HuH-7.5 (cell line): ENCODE measurements at places on chromosomes 5 and 9.

DNA sequence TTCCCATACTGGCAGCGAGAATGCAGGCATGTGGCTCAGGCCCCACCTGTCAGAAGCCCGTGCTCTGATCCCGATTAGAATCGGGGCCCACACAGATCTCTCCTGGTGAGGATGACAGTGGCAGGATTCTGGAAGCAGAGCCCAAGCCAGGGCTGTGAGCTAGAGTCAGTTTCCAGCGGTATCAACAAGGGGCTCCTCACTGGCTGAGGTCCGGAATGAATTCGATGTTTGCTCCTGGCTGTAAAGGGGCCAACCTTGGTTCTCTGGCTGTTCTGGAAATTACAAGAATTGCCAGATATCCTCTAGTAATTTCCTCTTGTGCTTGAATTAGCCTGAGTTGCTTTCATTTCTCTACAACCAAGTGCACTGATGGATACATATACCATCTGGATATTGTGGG is 129.1 kb upstream of the SPRY4 start:
- DNase-seq: no peak

- no peak for DNase-seq
Observed at GRCh38 chr5:92559781-92560180, 1021.2 kb downstream of the NR2F1-AS1 start.

- no peak for DNase-seq
Observed at GRCh38 chr5:1502046-1502736, 21.6 kb downstream of the LPCAT1 start.

DNA sequence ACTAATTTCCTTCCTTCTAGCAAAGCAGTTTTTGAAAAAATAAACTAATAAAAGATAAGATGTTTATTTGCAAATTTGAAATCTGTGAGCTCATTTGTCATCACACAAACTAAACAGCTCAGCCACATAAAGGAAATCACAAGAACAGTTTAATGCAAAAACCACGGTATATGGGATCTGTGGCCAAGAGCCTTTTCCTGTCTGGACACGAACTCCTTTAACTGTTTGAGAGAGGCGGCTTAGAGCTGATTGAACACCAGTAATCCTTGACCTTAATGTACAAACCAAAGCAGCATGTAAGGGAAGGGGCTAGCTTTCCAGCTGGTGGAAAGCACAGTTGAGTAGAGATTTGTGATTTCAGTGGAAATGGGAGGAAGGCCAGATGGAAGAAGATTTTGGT is 66.3 kb upstream of the SPINK5 start:
- DNase-seq: no peak

GRCh38 chr9:127209220-127209619 is 55.4 kb upstream of the GARNL3 start:
- no peak for DNase-seq

- no peak for DNase-seq
Observed at GRCh38 chr9:131214876-131215275, 61.4 kb downstream of the FAM78A start.

GRCh38 chr9:7752481-7752880 is 47.1 kb downstream of the DMAC1 start:
- DNase-seq: no peak

- no peak for DNase-seq
Observed at GRCh38 chr5:2732004-2732403, 19.5 kb downstream of the IRX2 start.

DNA sequence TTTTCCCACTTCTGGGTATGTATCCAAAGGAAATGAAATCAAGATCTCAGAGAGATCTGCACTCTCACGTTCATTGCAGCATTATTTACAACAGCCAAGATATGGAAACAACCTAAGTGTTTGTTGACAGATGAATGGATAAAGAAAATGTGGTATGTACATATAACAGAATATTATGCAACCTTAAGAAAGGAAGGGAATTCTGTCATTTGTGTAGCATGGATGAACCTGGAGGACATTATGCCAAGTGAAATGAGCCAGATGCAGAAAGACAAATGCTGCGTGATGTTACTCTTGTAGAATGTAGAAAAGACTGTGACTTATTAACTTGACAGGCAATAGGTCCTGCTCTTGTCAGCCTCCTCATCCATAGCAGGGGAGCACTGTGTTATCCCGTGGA is 31.4 kb downstream of the PPARGC1B start:
- DNase-seq: no peak

DNA sequence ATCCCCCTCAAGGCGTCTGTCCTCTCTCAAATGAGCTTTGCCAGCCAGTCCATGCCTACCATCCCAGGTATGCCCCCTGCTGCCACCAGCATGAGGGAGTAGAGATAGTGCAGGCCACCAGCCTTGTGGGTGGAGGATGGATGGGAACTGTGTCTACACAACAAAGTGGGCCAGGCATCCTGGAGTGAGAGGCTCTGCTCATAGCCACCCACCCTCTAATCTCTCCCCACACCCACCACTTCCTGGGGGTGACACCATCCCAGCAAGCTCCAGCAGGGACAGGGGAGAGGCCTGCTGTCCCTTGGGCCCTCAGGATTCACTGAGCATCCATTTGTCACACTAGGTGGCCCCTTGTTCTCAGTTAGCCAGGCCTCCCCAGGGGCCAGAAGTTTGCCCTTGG is 25.5 kb upstream of the FOXI1 start:
- DNase-seq: no peak

DNA sequence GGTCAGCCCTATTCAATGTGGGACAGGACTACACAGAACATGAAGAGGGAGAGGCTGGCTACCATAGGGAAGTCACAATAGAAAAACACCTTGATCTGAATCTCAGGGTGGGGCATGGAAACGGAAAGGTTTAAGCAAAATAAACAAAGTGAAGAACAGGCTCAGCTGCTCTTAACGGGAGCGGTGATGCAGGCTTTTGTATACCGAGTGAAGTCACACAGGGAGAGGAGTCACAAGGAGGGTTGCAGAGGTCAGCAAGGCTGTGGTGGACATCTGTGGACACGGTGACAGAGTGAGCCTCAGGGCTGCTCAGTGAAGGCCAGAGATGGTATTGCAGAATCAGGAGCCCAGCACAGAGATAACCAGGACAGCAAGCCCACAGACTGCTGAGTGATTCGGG is 30.6 kb upstream of the SEMA4D start:
- no peak for DNase-seq

DNA sequence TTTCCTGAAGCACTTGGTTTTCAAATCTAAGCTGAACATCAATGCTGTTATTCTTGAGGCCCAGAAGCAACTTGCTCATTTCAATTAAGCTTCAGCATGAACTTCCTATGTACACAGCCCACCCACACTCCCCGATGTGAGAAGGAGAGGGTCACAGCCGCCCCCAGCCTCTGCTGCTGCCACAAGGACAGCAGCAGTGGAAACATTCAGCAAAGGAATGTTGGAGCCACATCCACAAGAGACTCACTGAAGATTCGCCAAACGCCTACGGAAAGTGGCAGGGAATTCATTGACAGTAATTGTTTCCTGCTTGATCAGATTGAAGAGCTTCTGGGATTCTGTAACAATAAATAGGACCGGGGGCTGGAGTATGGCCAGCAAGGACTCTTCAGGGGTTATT is 2.9 kb downstream of the TGFBI start:
- no peak for DNase-seq

- no peak for DNase-seq
Observed at GRCh38 chr5:76811214-76811613, 7.6 kb upstream of the F2RL1 start.

GRCh38 chr5:83549674-83550073 is 78.1 kb downstream of the VCAN start:
- DNase-seq: no peak

- DNase-seq: no peak
Observed at GRCh38 chr5:76855961-76856360, 6.1 kb downstream of the S100Z start.

GRCh38 chr5:89934069-89934468 is 475.5 kb downstream of the CETN3 start:
- DNase-seq: no peak

- no peak for DNase-seq
Observed at GRCh38 chr5:112795944-112796678, 58.4 kb downstream of the APC start.

DNA sequence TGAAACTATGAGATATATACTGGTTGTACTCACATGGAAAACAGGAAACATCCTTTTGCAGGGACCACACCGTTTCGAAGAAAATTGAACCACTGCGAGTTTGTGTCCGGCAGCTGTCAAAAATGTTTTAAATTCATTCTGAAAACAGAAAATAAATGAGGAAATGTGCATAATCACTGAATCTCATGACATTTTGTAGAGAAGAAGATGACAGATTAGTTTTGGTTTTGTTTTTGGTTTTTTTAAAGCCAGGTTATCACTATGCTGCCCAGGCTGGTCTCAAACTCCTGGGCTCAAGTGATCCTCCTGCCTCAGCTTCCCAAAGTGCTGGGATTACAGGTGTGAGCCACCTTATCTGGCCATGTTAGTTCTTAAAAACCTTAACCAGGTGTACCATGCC is 3.5 kb downstream of the TXNDC8 start:
- DNase-seq: no peak

DNA sequence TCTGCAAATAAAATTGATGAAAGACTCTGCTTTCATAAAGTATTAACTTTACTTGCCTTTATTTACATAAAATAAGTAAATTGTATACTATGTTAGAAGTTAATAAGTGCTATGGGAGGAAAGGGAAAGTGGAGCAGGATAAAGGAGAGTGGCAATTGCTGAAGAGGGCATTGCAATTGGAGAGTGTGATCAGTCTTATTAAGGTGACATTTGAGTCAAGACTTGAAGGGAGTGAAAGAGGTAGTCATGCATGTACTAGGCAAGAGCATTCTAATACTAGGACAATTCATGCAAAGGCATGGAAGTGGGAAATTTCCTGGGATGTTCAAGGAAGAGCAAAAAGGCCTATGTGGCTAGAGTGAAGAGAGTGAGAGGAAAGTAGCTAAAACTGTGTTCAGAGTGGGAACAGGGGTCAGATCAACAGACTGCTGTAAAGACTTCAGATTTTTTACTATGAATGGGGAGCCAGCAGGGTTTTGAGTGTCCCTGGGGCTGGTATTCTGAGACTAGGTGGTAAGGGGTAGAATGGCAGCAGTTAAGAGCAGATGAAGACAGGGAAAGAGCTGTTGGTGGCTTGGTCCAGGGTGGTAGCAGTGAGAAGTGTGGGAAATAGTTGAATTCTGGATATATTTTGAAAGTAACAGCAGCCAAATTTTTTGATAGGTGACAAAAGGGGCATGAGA is 182.3 kb upstream of the RIOK2 start:
- DNase-seq: no peak

- no peak for DNase-seq
Observed at GRCh38 chr9:114894609-114895433, 35.6 kb downstream of the TNFSF8 start.

- DNase-seq: no peak
Observed at GRCh38 chr5:68049053-68049713, 166.4 kb upstream of the PIK3R1 start.

GRCh38 chr5:147559749-147560148 is 49.9 kb upstream of the DPYSL3 start:
- DNase-seq: no peak

DNA sequence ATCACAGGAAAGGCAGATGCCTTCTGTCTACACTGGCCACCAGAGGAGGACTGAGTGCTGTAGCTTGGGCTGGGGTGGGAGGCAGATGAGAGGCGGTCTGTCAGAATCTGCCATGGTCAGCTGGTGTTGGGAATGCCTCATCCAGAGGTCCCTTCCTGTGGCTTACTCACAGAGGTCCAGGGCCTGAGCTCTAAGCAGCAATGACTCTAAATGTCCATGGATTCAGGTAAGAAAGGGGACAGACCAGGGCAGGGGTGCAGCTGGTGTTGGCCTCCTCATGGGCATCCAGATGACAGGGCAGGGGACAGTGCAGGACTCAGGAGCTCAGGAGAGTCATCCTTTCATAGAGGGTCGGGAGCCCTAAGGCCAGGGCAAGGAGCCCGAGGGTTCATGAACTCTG is 165.0 kb downstream of the ICE1 start:
- DNase-seq: no peak
